ENCODE measurements at places on chromosomes 6 and 20.

DNA sequence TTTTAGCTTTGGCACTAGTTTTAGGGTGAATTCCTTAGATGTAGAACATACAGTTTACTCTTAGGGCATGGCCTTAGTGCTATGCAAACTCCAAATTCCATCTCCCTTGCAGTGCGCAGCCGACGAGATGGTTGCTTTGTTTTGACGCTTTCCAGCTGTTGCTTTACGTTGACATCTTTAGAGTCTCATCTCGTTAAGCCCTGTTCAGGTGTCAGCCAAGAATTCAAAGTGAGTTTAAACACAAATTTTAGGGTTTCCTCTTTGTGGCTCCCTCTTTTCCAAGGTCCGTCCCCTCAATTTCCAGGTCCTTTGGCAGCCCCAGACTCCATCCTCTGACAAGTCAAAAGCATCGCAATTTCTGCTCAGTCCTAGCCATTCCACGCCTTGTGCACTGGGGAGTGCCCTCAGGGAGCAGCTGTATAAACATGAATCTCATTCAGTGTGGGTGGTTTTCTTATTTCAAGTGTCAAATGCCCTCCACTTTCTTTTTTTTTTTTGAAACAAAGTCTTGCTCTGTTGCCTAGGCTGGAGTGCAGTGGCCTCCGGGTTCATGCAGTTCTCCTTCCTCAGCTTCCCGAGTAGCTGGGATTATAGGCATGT is 14.1 kb upstream of the MAK start:
- no peak for DNase-seq

DNA sequence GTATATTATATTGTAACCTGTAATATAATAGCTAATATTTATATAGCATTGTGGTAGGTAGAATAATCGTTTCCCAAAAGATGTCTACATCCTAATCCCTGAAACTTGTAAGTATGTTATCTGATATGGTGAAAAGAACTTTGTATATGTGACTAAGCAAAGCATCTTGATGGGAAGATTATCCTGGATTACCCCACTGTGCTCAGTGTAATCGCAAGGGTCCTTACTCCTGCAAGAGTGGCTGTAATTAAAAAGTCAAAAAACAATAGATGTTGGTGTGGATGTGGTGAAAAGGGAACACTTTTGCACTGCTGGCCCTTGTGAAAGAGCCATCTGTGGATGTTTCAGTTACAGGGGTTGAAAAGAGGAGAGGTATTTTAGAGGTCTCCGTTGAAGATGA is 95.2 kb downstream of the EDN1 start:
- no peak for DNase-seq

- DNase-seq, result peak; percentile 61
Observed at GRCh38 chr6:710601-711571, 17.9 kb upstream of the EXOC2 start.

DNA sequence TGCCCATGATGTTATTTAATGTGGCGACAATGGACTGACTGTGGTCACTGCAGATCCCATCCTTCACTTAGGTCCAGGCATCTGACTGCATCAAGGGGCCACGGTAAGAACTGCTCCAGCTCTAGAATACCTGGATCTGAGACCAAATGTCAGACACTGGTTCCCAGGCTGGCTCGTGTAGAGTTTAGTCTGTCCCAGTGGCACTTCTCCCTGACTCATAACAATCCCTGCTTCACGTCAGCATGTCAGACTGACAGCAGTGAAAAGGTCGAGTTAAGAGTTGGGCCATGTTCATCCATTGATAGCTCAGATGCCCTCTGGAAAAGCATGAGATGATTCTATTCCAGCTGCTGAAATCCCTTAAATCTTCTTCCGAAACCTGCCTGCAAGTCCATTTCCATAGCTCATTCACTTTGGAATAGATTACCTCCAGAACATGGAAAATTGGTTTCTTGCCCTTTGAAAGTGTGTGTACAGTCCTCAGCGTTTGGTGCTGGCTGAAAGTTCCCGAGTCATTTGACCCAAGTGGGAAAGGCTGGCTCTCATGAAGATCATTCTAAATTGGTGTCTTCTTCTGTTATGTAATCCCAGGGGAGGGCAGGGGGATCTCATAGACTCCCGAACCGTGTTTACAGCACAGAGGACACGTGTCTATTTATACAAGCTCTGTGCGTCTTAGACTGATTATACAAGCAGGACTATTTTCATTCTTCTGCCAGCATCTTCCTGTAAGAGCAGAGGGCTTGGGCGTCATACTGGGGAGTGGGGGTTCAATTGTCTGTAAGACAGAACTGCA is 160.8 kb downstream of the ZDHHC14 start:
- DNase-seq, result no peak

DNA sequence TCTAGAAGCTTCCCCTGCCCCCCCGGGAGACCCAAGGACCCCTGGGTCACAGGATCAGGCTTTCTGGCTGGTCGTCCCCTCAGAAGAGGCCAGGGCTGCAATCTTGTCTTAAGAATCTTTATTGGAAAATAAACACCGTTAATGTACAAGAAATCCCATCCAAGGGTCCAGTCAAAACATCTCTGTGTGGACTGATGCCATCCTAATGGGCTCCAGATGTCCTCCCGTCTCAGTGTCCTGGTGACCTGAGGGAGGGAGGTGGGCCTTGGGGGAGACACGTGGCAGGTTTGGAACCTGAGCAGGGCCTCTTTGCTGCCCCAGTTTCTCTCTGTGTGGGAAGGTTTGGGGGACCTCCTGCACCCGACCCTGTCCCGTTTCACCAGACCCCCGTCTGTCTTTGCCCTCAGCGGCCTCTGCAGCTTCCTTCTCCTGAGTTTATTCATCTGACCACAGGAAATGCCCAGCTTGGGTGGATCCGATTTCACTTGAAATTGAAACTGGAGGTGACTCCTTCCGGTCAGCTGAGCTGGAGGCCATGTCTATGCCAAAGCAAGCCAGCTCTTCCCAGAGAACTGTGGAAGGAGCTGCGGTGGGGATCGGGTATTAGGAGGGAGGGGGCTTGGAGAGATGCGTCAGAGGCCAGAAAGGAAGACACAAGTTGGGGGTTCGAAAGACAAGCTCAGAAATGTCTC is 75.1 kb downstream of the SLC2A10 start:
- no peak for DNase-seq

- peak; percentile 48 for DNase-seq
Observed at GRCh38 chr20:46545077-46545826, 5.2 kb downstream of the OCSTAMP start.

- DNase-seq, result no peak
Observed at GRCh38 chr6:133549371-133549801, 308.2 kb downstream of the EYA4 start.

DNA sequence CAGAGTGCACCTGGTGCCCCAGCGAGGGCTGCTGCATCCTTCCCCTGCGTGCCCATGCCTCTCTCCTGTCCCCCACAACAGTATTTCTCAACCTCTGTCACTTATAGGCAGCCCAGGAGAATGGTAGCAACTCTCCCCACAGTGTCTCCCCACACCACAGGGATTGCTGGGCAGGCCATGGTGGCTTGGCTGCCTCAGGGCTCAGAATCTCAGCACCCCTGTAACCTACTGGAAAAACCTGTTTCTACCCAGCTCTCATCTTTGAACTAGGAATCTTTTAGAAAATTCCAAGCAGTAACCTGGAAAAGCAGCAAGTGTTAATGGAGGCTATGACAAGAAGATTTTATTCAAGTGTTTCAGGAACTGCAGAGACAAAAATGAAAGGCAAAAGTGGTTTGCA is 38.0 kb downstream of the CD164 start:
- no peak for DNase-seq

DNA sequence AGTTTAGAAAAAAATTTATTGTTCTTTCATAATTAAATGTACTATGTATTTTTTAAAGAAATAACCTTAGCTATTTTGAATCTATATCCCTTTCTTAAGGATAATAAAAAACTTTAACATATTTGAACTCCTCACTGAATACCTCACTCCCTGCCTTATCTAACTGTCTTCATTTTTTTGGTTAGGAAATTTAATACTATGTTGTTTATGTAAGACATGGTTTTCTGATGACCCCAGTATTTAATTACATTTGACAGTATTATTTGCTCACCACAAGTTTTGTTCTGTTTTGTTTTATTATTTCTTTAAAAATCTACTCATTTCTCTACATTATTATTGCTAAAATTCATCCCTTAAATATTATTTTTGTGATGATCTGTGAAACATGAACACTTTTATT is 394.4 kb upstream of the ADGRB3 start:
- DNase-seq, result no peak

DNA sequence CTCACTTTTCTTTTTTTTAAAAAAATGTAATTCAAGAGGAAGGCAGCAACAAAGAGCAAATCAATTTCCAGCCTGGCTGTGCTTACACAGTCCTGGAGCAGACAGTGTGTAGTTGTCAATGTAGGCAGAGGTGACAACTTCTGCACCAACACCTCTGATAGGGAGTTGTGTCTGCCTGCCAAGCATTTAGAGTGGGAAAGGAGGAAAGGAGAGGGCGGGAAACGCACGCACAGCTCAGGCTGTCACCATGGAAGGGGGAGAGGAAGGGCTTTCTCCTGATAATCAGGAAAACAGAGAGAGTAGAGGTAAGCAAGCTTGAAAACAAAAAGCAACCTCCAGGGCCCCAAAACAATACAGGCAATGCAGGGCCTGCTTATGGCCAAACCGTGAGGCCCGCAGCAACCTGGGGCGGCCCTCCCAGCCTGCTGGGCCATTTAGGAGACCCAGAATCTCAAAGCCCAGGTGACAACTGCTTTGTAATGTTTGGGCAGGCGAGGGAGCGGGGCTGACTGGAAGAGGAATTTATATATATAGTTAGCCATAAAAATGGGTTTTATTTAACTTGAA is 41.5 kb upstream of the GFOD1 start:
- DNase-seq, result no peak

- no peak for DNase-seq
Observed at GRCh38 chr20:45894797-45895196, 3.7 kb downstream of the CTSA start.

GRCh38 chr6:33768644-33769120 is 20.2 kb downstream of the LEMD2 start:
- DNase-seq, result peak; percentile 80

- DNase-seq, result no peak
Observed at GRCh38 chr6:144897441-144897921, 612.3 kb downstream of the UTRN start.

GRCh38 chr6:168852376-168852884 is 401.2 kb downstream of the THBS2 start:
- DNase-seq, result no peak

GRCh38 chr20:48717095-48717672 is 110.6 kb downstream of the PREX1 start:
- no peak for DNase-seq

DNA sequence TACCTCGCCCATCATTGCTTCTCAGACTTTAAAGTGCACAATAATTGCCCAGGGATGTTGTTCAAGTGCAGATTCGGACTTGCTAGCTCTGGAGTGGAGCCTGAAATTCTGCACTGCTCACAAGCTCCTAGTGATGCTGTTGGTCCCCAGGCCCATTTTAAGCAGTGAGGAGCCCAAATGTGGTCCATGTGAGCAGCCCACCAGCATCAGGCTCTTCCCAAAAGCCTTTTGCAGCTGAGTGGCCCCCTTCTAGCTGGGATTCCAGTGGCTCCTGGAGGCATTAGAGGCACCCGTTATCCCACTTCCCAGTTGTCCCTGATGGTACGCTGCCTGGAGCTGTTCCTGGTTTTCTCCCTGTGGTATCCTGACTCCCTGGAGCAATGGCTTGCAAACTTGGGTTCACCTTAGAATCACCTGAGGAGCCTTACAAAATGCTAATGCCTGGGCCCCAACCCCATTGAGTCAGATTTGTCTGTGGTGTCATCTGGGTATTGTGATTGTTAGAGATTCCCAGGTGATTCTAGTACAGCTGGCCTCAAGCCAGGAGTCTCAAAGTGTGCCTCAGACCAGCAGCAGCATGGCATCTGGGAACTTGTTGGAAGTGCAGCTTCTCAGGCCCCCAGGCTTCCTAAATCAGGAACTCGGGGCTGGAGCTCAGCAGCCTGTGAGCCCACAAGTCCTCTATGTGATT is 186.9 kb upstream of the SLC24A3 start:
- DNase-seq, result no peak

DNA sequence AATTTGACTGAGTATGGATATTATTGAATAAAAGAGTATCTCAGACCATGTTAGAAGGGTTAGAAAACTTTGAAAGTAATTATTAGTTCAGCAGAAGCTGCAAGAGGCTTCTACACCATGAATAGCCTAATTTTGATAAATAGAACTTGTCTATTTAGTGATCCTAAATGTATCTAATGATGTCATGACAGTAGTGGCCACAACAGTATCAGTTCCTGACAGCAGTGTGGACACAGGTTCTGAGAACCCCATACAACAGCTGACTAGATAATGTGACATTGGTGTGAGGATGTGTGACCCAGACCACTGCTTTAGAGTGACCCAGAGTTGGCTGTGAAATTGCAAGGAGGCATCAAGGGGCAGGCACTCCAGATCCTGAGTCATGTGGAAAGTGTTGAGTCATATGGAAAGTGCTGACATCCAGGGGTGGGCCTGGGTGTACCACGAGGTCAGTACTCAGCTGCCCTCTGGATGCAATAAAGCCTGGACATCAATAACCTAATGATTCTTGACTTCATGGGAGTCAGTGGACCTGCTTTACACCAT is 754.7 kb downstream of the DHX35 start:
- no peak for DNase-seq

DNA sequence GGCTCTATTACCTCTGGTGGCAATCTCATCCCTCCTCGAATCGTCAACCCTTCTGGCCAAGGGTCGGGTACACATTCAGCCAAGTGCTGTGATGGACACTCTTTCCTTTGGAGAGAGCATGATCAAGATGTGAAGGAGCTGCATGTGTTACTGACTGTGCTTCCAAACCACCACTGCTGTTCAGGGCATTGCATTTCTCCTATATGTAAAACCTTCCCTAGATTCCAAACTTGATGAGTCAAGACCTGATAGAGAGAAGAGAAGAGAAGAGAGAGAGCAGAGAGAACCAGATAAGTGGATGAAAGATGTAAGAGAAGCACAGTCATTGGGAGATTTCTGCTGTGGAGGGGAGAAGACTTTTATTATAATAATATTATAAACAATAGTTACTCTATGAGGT is 162.2 kb downstream of the KCNQ5 start:
- DNase-seq, result no peak

- DNase-seq, result no peak
Observed at GRCh38 chr6:21610341-21610740, 16.8 kb downstream of the SOX4 start.

DNA sequence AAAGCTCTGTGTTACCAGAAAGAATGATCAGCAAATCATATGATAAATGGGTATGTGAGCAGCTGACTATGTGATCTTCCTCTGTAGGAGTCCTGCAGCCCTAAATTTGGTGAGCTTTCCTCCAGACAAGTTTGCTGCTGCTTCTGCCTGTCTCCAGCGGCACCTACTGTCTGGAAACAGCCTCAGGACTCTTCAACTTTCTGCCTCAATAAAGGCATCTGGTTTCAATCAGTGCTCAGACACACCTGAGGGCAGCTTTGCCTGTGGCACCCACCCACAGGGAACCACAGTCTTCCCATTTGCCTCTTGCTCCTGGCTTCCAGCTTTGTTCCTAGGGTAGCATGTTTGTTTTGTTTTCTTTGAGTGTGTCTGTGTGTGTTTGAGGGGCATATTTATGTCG is 727.9 kb upstream of the MAN1A1 start:
- DNase-seq, result no peak

GRCh38 chr6:31009731-31010130 is 543 bp upstream of the MUC22 start:
- no peak for DNase-seq
